A172 (cell line): ENCODE measurements at places on chromosomes 7 and 10. TPM values are rescaled to one million over a fixed set of nuclear protein-coding genes. Genes with fewer than 3 reads are reported as not detected.

- no peak for DNase-seq
Measured at GRCh38 chr10:44689368-44689767, 221.8 kb upstream of the TMEM72 start.

- DNase-seq: peak; percentile 96
Measured at GRCh38 chr7:39353615-39354376, 212.4 kb upstream of the YAE1 start.

DNA sequence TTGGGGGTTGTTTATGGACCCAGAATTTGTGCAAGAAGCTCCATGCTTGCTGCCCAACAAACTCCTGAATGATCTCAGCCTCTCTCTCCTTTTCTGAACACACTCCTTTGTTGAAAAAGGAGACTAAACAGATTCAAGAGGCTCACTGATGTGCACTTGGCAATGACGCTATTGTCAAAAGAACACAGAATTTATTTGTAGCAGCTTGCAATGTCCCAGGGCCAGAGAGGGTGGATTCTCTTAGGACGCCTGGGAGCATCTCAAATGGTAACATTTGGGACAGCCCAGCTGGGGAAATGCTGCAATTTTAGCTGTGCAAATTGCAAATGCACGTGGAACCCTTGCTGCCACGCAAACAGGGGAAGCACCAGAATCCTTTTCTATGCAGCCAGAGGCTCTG is 79.9 kb downstream of the GPR26 start:
- no peak for DNase-seq

DNA sequence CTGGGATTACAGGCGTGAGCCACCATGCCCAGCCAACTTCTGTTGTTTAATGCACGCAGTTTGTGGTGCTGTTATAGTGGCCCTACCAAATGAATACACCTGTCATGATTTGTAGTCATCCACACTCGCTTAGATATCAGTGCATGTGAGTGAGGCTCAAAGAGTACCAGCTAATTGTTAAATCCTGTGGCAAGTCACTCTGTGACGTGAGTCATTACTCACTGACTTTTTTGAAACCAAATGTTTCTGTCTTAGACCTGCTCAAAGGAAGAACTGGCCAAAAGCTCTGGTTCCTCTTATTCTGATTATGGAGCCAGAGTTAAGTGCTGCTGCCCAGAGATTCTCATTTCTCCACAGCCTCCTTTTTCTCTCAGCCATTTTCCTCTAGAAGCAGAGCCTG is 109.4 kb downstream of the PRKAG2 start:
- no peak for DNase-seq

DNA sequence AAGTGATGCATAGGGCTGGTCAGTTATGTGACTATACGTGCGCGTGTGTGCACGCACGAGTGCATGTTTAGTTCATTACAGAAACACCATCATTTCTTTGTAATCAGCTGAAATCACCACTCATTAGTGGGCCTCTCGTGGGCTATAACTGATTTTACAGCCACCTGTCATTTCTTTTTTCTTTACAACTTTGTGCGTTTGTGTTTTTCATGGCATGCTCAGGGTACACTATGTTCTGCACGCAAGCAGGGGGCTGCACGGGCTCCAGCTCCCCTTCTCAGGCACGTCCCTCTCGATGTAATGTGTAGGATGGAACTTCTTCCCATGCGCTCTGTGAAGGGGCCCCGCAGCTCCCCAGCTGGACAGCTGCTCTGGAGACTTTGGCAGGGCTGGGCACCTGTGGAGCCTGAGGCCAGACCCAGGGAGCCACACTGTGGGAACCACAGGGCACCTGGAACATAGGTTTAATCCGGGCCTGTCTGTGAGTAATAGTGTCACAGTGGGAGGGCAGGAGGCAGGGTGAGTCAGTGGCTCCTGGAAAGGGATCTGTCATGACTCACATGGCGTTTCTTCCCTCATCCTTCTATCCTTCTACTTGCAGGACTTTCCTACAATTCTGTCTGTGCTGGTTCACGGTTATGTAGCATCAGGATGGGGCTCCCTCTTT is 4.9 kb downstream of the GCK start:
- DNase-seq: peak; percentile 99

- DNase-seq: peak; percentile 51
Measured at GRCh38 chr10:31930023-31930751, 1.6 kb upstream of the ARHGAP12 start.

The NEUROG3 gene
- not detected in 2 replicates for total RNA-seq

DNA sequence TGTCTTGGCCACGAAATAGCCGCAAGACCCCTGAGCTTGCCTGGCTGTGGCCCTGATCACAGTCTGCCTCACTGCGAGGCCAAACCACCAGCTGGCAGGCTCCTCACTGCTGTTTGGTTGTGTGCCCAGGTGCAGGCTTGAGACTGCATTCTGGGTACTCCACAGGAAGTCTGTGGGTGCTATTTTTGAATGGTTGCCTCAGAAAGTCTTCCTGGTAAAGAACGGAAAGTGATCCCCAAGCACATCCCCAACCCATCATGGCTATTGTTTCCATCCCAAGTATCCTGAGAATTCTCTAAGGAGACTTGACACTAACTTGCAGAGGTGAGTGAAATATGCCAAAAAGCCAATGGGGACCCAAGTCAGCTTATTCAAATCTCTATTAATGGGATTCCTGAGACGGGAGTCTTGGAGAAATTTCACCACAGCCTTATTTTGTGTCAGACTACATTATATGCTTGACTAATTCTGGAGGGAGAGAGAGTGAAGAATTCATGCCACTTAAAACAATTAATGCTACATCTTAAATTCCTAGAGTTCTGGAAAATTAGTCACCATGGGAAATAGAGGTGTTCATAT is 170.9 kb downstream of the RAMP3 start:
- no peak for DNase-seq

The ARHGEF35 gene
- not detected in 2 replicates for total RNA-seq

The LRGUK gene
- total RNA-seq: 0.10 and 0.67 TPM in 2 replicates

GRCh38 chr7:108347616-108348015 is 108.6 kb downstream of the NRCAM start:
- peak; percentile 57 for DNase-seq

- no peak for DNase-seq
Measured at GRCh38 chr10:73163096-73163495, 4.7 kb downstream of the ECD start.

- DNase-seq: no peak
Measured at GRCh38 chr10:125060026-125060425, 100.3 kb downstream of the CTBP2 start.

DNA sequence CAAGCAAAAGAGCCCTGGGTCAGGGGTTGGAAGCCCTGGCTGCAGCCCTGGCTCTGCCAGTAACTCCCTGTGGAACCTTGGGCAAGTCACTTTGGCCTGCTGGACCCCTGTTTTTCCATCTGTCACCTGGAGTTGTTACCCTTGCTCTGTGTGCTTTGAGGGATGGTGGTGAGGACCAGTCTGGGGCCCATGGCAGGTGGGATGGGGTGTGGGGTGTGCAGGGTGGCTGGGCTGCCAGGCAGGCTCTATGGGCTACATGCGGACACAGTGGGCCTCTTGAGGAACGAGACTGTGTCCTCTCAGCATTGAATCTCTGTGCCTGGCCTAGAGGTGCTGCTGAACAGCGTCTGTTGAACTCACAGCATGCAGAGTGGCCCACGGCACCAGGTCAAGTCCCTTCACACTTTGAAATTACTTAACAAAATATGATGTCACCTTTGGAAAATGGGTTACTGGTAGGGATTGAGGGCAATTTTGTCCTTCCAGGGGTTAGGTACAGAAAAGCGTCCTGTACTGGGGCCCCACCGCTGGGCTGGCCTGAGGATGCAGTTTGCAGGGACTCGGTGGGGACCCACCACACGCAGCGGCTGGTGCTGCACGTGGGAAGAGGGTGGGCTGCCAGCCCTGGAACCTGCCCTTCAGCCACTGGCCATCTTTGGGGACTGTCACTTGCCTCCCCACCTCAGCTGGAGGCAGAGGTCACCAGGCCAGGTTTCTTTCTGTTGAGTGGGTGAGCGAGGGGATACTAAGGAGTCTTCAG is 45.3 kb downstream of the PRF1 start:
- DNase-seq: no peak

DNA sequence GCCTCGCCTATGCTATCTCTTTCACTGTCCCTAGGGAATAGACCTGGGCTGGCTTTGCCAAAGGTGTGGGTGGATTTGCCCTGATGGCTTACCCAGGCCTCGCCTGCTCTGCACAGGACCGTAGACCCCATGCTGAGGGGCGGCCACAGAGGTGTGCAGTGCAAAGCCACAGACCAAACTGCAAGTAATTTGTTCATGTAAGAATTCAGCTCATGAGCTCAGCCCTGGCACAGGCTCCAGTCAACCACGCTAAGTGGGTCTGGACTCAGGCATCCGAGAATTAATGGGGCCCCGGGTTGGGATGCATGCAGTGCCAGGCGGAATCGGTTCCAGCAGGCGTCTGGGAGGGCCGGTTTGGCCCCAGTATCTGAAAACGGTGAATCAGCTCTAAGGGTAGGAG is 445.2 kb downstream of the DNAJB6 start:
- DNase-seq: no peak

- peak; percentile 52 for DNase-seq
Measured at GRCh38 chr10:116779076-116779687, 36.8 kb upstream of the HSPA12A start.

The FAM25A gene
- not detected in 2 replicates for total RNA-seq

DNA sequence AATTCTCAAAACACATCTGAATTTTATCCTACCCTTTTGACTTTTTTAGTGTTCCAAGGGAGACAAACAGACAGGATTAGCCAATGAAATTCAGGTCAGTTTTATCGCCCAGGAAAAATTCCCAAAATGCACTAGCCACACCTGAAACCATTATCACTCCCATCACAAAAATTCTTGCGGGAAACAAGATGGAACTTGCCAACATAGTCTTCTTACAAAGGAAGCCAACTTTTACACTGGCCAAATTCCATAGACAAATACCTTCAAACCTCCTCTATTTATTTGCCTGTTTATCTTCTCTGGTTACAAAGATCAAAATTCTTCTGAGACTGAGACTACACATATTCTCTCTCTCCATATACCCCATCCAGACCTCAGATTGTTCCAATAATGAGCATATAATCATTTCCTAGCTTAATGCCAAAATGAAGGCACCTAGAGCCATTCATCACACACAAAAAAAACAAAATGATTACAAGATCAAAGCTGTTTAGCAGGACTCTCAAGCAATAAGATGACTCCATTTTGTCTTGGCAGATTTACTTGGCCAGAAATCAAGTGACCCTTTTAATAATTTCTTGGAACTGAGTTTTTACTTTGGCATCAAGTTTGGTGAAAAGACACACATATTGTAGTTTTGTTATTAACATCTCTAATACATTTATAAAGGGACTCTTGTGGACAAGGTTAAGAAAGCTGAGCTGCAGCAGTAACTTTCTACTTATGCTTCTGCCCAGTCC is 30.2 kb downstream of the MET start:
- no peak for DNase-seq

DNA sequence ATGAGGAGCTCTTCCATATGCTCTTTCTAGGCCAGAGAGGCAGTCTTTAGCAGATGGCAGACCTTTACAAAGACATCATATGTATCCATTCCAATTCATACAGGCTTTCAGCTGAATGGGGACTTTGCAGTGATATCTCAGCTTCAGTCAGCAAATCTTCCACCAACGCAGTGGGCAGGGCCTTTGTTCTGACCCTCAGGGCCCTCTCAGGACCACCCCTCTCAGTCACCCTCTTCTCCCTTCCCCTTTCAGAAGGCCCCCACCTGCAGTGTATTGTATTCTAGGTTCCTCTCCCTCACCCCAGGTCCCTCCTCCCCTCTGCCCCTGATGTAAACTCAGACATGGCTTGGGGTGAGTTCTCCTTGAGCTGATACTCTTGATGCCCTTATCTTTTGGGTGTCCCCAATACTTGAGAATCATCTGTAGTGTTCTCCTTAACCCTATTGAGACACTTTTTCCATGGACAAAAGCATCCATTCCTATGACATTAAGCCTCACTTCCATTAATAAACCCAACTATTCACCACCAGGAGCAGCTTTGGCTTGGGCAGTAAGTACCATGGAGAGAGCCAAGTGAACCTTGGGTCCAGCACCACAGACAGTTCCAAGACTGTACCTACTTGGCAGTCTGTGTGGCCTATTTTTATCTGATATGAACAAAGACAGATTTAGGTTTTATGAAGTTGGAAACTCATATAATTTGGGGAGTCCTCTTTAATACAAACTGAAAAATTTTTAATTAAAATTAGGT is 62.7 kb downstream of the ADCYAP1R1 start:
- peak; percentile 63 for DNase-seq

DNA sequence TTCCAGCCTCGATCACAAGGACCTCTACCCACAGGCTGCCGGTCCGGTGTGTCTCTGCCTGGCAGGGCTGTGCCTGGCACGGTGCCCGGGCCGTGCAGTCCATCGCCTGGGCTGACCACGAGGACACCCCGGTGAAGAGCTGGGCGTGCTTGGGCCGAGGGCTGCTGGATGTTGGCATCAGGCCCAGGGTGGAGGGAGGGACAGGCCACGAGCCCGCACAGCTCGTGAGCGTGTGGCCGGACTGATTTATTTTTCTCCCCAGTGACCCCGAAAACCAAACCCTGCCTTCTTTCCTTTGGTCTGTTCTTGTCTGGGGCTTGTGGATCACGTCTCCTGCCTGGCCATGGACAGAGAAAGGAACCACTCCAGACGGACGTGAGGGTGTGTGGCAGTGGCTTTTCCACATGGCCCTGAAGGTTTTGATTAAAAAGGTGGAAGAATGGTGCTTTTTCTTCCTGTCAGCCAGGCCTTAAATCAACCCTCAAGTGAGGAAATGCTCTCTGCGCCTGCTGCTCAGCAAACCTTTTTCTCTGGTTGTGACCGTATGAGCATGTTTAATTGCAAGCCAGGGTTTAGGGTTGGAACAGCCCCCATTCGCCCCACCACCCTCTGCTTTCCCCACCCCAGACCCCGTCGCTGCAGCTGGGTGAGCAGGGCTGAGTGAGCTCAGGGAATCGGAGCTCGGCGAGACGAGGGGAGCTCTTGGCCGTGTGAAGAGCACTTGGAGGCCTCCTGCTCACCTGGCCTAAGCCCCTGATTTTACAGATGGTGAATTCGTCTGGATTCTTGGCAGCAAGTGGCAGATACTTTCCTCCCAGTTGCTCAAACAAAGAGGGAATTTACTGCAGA is 130.1 kb downstream of the RGS10 start:
- DNase-seq: peak; percentile 55

The SLC29A4 gene
- total RNA-seq: 20.9 and 23.1 TPM in 2 replicates

DNA sequence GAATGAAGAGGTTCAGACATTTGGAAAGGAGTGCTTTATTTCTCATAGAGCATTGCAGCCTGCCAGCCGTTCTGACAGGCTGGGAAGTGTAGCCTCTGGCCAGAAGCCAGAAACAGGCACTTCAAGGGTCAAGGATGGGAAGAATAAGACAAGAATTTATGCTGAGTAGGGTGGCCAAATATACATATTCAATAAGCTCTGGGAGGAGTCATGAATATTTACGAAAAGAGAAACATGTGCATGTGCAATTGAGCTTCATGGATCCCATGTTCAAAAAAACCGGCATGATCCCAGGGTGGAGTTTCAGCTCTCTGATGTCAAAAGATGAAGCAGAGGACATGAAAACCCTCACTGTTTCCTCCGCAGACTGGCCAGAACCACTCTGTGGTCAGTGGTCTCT is 32.9 kb downstream of the TLX1 start:
- no peak for DNase-seq
